ENCODE measurements at places on chromosomes 11 and 22.

GRCh38 chr22:26086359-26086758, 82.9 kb upstream of the SEZ6L start:
- no peak for DNase-seq

- DNase-seq: no peak
Measured at GRCh38 chr11:103358251-103358650, 249.0 kb downstream of the DYNC2H1 start.

DNA sequence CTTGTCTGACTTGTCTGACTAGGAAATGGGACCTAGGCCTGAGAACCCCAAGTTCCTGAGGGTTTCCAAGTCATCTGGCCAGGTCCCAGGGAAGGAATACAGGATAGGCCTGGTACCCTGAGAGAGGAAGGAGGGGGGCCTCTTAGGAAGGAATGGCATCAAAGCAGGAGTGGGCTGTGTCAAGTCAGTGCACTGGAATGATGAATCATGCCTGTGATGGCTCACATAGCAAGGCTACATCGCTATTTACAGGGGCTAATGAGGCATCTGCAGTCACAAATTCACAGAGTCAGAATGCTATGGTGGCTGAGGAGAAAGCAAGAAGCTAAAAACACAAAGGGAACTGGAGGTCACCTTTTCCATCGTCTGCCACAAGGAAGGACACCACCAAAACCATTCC, 247.3 kb downstream of the NXPE2 start:
- DNase-seq: no peak

DNA sequence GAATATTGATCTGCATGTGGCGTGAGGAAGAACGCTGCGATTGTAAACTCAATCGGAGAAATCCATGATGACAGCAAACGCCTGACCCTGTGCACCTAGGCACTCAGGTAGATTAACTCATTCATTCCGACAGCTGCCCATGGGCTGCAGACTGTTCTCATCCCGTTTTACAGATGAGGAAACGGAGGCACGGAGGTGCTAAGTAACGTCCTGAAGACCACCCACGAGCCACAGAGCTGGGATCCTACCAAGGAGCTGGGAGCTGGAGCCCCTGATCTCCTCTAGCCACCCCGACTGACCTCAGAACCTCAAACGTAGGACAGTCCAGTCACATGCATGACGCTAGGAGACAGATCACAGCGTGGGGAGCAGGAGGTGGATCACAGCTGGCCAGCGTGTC, 1092.7 kb downstream of the BRD1 start:
- no peak for DNase-seq

GRCh38 chr11:108278546-108278945, 55.7 kb downstream of the ATM start:
- DNase-seq: no peak

- no peak for DNase-seq
Measured at GRCh38 chr22:16609548-16610261, 17.1 kb upstream of the CCT8L2 start.

Data from activated T-helper 1 cell treated with anti-CD3 and anti-CD28 coated beads, Interleukin-2, amount 50 U/mL, for 16 hours (primary cell).